ENCODE measurements at places on chromosomes 6 and 20. TPM values are rescaled to one million over a fixed set of nuclear protein-coding genes. Genes with fewer than 3 reads are reported as not detected.
A peak's percentile ranks its signal among the peaks of the same experiment; 100 is the strongest.

DNA sequence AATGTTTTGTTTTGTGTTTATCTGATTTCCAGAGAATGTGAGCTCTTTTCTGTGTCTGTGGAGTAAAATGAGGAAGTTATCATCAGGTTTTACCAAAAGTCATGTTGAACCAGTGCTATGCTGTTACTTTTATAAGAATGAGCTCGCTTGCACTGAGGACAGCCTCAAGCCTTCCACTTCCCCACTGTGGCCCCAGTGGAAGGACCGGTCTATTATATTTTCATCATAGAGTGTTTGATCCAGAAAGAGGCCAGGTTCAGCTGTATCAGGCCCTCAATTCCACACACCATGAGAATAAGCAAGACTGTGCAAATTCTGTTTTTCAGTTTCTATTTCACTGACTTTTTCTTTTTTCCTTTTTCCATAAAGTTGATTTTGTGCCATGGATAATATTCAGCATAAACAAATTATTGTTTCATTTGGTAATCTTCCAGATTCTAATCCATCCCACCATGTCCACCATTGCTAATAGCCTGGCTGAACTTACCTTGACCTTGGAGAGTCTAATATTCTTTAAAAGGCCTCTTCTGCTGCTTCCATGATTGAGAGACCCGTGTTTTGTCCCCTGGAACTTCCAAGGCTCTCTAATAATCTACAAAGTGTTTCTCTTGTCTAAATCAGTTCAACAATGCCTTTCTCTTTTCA, 286.2 kb downstream of the THBS2 start:
- no peak for DNase-seq

DNA sequence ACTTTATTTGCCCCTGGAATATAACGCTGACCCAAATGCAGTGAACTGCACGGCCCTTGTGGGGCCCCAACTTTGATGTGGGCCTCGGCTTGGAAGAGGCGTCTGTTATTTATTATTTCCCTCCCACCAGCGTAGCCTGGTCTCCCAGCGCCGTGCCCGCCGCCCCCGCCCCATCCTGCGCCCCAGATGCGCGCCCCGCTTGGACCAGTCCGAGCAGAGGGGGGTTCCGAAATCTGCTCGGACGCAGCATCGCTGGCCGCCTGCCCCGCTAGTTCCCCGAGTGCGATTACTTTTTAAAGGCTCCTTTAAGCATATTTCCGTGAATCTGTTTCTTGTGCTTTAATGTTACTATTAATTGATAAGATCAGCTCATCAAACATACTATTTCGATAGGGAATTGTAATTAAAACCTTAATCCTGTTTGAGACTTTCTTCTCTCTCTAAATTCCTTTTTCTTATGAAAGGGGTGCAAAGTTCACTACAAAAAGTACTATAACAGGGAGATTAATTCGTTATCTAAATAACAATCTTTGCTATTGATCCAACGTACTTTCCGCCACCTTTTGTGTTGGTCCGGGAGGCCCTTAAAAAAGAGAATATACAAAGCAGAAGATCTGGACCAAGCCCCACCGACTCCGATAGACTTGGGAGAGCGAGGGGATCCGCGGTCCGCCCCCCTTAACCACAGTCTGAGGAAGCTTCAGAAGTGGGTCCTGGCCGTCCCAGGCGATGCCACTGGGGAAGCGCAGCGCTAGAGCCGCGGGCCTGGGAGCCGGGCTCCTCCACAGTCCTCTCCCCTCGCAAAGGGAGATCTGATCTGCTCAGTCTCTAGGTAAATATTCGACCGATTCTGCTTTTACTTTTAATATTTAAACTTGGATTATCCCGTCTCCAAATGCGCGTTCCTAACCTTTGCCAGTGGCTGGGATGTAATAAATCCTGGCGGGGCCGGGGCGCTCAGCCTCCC, 10.2 kb downstream of the POU3F2 start:
- no peak for DNase-seq

DNA sequence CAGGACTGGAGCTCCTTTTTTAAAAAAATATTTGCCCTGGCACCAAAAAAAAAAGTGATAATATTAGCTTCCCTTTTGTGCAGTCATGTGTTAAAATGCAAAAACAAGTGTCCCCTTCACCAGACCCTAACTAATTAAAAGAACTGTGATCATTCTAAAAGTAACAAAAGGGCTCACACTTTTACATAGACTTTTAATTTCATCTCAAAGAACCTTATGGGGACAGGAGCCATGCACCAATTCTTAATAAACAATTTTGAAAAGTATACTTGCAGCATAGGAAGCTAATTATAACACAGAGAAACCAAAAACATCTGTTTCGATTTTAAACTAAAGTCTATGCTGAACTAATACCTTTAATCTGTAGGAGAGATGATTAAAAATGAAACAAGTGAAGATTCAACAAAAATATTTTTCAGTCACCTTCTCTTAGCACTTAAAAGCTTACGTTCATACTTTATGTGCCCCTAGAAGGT, 17.3 kb downstream of the STX7 start:
- DNase-seq, result no peak

DNA sequence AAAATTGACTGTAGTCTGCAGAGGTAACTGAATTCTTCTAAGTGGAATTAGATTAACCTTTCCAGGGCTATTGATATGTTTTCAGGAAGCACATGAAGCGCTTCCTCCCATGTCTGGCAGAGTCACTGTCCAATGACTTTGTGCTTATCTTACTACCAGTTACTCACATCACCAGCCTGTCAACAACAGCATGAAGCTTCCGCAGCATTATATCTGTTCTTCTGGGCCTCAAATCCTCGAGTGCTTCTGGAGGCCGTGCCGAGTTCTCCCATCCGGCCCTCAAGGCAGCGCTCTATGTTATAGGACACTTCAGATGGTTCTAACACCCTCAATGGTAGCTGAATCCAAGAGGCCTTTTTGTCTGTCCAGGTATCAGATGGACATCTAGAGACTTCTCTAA, 33.2 kb downstream of the PSMG4 start:
- no peak for DNase-seq

GRCh38 chr6:109472132-109472995, 10.7 kb downstream of the ZBTB24 start:
- DNase-seq, result no peak

DNA sequence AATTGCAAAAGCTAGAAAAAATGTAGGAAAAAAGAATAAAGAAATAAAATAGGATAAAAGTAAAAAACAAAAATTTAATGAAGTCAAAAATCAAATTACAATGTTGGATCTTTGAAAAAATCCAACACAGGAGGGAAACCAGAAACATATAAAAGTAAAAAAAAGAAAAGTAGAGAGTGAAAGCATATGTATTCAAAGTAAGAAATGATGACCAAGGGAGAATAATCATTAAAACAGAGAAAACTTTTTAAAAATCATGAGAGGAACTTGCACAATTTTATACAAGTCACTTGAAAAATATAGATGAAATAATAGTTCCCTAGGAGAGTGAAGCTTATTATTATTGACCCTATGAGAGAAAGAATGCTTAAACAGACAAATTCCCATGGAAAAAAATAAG, 138.2 kb downstream of the COL21A1 start:
- no peak for DNase-seq

CNR1 gene
- total RNA-seq, result 7.2 TPM

DNA sequence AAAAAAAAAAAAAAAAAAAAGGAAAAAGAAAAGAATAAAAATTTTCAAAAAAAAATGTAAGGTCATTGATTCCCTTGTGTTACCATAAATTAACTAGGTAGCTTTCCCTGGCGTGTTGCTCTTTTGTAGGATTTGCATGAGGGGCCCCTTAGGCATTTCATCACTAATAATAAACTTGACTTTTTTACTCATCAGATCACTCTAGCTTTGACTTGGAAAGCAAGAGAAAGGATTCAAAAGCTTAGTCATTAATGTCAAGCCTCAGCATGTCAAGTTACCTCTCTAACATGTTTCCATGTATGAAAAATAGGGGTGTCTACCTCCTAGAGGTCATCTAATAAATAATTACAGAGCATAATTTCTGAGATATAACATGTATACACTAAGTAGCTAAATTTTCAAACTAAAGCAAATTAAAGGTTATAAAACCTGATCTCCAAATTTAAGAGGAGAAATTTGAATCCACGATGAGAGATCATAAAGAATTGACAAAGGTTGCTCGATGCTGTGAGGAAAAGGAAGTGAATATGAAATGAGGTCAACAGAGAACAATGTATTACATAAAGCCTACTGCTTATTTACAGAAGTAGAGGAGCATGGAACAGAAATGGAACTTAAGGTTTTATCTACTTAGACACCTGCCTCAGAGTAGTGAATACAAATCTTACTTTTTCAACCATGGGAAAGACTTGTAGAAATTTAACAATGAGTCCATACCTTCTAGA, 86.8 kb downstream of the ARHGAP18 start:
- DNase-seq, result no peak

DNA sequence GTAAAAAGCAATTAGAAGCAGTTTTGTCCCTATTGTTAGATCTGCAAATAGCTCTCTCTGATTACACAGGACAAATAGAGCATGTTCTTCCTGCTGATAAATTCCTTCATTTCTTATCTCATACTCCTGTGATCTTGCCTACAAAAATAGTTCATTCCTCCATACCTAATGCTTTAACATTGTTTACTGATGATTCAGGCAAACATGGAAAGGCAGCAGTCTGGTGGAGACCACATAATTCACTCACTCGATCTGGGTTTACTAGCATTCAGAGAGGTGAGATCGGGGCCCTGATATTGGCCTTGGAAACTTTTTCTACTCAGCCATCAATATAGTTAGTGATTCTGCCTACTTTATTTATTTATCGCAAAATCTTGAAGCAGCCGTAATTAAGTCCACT, 20.2 kb downstream of the HLA-DPA1 start:
- no peak for DNase-seq

- DNase-seq, result no peak
Observed at GRCh38 chr6:122118945-122119506, 280.4 kb upstream of the HSF2 start.

APOM gene
- total RNA-seq, result 0.76 TPM

SLC17A9 gene
- 2.1 TPM for total RNA-seq

- no peak for DNase-seq
Observed at GRCh38 chr6:16494793-16495192, 256.4 kb downstream of the GMPR start.

C6orf58 gene
- not detected for total RNA-seq

NFATC2 gene
- 1.5 TPM for total RNA-seq

DNA sequence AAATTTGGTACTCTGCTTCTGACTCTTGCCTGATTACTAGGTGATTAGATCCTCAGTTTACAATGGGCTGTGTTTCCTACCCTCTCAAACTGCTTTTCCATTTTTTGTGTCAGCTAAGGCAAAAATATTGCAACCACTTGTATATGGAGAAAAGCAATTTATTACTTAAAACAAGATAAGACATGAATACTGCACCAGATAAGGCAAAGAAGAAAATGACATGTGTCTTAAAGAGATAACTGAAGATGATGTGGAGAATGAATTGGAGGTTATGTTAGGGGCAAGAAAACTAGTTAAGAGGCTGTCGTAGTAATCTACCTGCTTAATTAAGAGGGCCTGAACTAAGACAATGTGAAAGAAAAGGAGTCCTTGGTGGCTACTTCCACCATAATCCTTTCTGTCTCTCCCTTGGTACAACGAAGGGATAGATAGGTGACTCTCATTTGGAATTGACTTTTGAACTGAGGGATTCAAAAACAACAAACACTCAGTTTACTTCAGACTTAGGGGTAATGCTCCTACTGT, 16.3 kb upstream of the REV3L start:
- no peak for DNase-seq

GRCh38 chr20:43188861-43189553, 699 bp downstream of the PTPRT start:
- DNase-seq, result no peak

DNA sequence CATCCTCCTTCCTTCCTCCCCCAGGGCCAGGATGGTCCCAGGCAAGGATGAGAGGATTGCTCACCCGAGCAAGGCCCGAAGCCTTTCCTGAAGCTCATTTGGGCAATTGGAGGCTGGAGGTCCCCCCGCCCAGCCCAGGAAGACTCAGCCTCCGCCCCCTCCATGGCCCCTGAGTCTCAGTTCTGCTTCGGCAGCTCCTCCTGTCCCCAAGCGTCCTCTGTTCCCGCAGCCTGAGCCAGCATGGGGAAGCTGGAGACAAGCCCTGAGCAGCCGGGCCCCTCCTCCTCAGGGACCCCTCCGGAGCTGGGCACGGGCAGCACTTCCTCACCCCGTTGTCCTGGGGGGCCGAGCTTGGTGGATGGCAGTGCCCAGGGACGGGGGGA, 26.0 kb downstream of the SLC17A9 start:
- DNase-seq, result no peak

HSD17B8 gene
- total RNA-seq, result 42.5 TPM

GRCh38 chr6:170221753-170222400, 69.0 kb downstream of the DLL1 start:
- no peak for DNase-seq

GRCh38 chr6:164331026-164331425, 916.5 kb downstream of the QKI start:
- no peak for DNase-seq

- no peak for DNase-seq
Observed at GRCh38 chr20:37326666-37327065, 19.3 kb upstream of the SRC start.

- peak; percentile 7 for DNase-seq
Observed at GRCh38 chr6:73394577-73395354, at the start of gene DDX43. Gene DDX43, plus strand, starts transcription at chr6:73394828. Its CDS starts 78 bp downstream, at chr6:73394906.

- no peak for DNase-seq
Observed at GRCh38 chr6:9659848-9660247, 755.0 kb downstream of the TFAP2A start.

GRCh38 chr6:32983964-32984621, 15.7 kb downstream of the BRD2 start:
- DNase-seq, result no peak

DNA sequence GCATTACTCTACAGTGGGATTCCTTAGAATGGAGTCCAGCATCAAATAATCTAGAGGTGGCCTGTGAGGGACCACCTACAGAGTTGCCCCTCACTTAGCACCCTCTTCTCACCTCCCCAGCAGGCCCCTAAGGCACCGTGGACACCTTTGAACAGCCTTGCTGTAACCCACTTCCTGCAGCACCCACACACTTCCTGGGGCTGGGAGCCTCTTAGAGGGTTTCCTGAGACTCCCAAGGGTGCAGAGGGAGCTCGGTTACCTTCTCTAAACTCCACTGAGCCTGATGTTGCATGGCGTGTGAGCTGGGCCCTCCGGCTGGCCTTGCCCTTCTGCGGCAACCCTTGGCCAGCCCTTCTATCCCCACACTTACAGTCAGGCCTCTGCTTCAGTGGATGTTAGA, 7.3 kb upstream of the SIRPG start:
- no peak for DNase-seq

- DNase-seq, result no peak
Observed at GRCh38 chr20:25503936-25504335, 81.4 kb downstream of the NINL start.

TNXB gene
- total RNA-seq, result 10.5 TPM

DNA sequence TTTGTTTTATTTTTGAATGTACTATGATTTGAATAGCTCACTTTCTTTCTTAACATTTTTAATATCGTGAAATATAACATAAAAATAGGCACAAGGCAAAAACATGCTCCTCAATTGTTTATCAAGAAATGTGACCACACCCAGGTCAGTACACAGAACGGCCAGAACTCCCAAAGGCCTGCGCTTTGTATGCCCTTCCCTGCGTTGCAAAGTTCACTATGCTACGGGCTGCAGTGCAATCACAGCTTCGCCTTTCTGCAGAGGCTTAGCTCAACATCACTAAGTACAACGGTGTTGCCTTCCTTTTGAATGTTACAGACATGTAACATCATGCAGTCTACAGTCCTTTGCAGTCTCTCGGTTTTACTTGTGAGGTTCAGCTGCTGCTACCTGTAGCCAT, 333.4 kb downstream of the THBS2 start:
- no peak for DNase-seq

All from esophagus squamous epithelium (tissue), 5 donors.